CD4-positive, alpha-beta T cell treated with Interleukin-21 for 1 hour (primary cell): ENCODE measurements at places on chromosomes 5 and 9.

GRCh38 chr9:13500034-13500433 lies 220.5 kb upstream of the MPDZ start:
- no peak for DNase-seq

GRCh38 chr5:73233053-73233460 lies 60.1 kb downstream of the TMEM174 start:
- DNase-seq, result no peak

- no peak for DNase-seq
These were observed 56.0 kb downstream of the GABBR2 start for GRCh38 chr9:98652741-98653140.

DNA sequence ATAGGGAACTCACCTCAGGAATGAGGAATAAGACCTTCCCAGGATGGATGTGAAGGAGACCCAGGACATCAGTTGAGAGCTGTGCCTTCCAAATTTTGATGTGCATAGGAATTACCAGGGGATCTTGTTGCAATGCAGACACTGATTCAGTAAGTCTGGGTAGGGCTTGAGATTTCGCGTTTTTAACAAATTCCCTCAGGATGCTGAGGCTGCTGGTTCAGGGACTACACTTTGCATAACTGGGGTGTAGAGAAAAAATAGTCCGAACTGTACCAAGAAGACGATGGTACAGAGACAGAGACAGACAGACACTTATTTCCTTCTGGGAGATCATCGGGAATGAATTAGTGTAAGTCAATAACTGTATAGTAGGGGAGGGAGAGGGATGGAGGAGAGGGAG lies 82.3 kb upstream of the FREM1 start:
- no peak for DNase-seq

DNA sequence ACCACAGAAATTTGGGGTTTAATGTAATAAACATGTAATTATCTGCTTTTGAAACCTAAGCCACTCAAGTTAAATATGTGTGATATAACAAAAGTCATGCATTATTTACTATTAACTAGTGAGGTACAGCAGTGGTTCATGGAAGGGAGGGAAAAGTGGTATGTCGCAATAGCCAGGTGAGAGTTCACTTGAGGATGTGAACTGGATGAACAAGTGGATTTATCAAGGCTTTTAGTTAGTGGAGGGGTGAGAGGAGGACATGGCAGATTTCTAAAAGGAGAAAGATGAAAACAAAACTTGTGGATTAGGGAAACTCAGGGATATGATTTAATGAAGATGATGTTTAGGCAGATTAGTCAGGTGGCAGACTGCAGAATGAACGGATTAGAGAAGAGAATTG lies 141.3 kb upstream of the NFIB start:
- no peak for DNase-seq

DNA sequence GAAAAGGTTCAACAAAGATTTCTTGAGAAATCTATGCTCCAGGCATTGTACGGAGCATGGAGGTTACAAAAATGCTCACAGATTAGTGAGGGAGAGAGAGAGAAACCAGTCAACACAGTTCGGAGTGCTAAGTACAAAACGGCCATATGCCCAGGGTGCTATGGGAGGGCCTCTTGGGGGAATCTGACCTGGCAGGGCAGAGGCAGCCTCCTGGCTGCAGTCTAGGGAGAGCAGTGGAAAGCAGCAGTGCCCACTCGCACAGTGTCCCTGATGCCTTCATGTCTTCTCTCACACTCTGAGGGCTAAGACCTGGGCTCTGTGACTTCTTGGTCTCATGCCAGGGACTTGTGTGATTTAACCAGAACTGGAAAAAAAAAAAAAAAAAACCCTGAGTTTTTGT lies 29.8 kb upstream of the SMC5 start:
- no peak for DNase-seq

DNA sequence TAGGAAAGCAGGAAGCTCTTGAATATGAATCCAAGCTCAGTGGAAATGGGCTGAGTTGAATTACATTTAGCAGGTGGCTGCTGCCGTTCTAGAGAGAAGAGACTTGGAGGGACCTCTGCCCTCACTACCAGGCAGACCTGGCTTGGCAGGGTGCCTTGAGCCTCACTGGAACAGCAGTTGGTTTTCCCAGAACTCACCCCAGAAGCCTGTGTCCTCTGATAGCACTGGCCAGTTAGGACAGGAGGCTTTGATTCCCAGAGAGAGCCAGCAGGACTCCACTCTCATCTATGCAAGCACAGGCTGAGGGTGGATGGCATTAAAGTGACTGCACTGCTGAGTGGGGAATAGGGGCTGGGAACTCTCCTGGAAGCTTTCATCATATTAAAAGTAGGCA lies 54.8 kb downstream of the PWWP2A start:
- no peak for DNase-seq
